ENCODE measurements at places on chromosomes 12 and 14. TPM values are rescaled to one million over a fixed set of nuclear protein-coding genes. Genes with fewer than 3 reads are reported as not detected.

- H3K27me3 ChIP-seq, result no peaks in the 10 kb centered on the region
- 0 out of 2 replicates have a peak, but pooled peaks cover 7% of the 10 kb centered on the region for H3K4me1 ChIP-seq
- DNase-seq, result no peak
- no peak overlapping the region for H3K4me3 ChIP-seq
These were observed 126.1 kb downstream of the PELI2 start for GRCh38 chr14:56244138-56244789.

GRCh38 chr14:68504861-68505260 is 288.0 kb downstream of the ZFP36L1 start:
- H3K4me3 ChIP-seq, result no peak overlapping the region
- no peaks in the 10 kb centered on the region for H3K27me3 ChIP-seq
- peaks cover 18% of the 10 kb centered on the region for H3K4me1 ChIP-seq
- no peaks in the 10 kb centered on the region for H3K36me3 ChIP-seq
- H3K27ac ChIP-seq, result no peak overlapping the region

DNA sequence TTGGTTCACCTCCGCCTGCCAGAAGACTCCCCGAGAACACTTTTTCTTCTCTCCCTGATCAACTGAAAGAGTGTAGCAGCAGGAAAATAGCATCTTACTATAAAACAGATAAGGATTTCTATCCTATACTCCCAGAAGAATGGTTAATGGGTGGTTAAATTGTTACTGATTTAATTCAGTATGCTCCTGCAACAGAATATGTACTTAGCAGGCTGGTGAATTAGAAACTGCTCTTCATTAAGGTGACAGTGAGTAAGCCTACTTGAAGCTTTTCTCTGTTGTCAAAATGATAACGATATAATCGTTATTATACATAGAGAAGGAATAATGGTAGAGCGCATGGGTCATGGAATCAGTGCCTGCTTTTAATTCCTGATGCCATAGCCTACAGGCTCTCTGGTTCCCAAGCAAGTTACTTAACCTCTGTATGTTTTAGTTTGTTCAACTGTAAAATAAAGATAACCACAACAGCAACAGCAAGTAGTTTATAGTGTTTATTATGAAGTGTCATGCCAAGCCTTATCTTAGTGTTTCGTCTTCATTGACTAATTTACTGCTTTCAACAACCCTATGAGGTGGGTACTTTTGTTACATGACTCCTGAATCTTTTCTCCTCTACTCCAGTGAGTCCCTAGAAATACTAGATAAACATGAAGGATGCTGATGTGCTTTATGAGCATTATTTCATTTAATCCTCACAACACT is 392.6 kb downstream of the CCDC91 start:
- no peaks in the 10 kb centered on the region for H3K36me3 ChIP-seq
- no peaks in the 10 kb centered on the region for H3K27me3 ChIP-seq
- H3K27ac ChIP-seq, result no peak overlapping the region
- no peak overlapping the region for H3K4me3 ChIP-seq
- no peak for DNase-seq
- H3K4me1 ChIP-seq, result no peaks in the 10 kb centered on the region

GRCh38 chr14:86626530-86626929 is 1096.6 kb downstream of the FLRT2 start:
- no peaks in the 10 kb centered on the region for H3K4me1 ChIP-seq
- no peak overlapping the region for H3K27ac ChIP-seq
- no peak overlapping the region for H3K4me3 ChIP-seq
- no peaks in the 10 kb centered on the region for H3K36me3 ChIP-seq
- H3K27me3 ChIP-seq, result no peaks in the 10 kb centered on the region

DNA sequence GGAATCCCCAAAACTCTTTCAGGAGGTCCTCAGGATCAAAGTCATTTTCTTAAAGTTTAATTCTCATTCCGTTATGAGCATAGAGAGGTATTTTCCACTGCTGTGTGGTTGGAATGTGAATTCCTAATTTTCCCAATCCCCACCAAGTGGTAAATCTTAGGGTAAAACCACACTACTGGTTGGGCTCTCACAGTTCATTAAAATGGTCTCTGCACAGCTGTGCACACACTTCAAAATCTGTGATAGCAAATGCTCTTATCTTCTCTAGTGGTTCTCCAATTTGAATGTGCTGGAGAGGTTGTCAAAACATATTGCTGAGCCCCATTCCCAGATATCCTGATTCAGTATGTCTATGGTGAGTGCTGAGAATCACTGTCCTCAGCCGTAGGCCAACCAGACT is 189.1 kb downstream of the BMP4 start:
- H3K4me3 ChIP-seq, result no peak overlapping the region
- no peak for DNase-seq
- no peaks in the 10 kb centered on the region for H3K36me3 ChIP-seq

- H3K27me3 ChIP-seq, result peaks cover 52% of the 10 kb centered on the region
- no peak for DNase-seq
- no peak overlapping the region for H3K4me3 ChIP-seq
- no peaks in the 10 kb centered on the region for H3K36me3 ChIP-seq
- no peak overlapping the region for H3K27ac ChIP-seq
These were observed 8.4 kb upstream of the ACVRL1 start for GRCh38 chr12:51898937-51899336.

DNA sequence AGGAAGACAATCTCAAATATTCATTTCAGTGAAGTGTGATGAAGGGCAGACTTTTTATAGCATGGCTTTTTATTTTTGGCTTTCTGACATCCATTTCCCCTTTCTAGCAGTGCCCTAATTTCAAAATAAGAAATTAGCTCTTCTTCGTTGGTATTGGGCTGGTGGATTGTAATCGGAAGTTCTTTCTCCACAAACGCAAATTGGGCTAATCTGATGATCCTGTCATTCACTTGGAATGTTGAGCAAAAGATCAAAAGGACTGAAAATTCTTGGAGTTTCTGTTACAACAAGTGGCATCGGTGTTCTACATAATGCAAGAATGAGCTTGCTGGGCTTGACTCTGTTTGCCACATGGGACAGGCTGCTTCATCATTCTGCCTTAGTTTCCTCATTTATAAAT is 1182.8 kb downstream of the FLRT2 start:
- no peaks in the 10 kb centered on the region for H3K4me1 ChIP-seq
- no peak for DNase-seq
- H3K4me3 ChIP-seq, result no peak overlapping the region
- H3K27me3 ChIP-seq, result no peaks in the 10 kb centered on the region
- H3K36me3 ChIP-seq, result no peaks in the 10 kb centered on the region
- no peak overlapping the region for H3K27ac ChIP-seq

- peaks cover 27% of the 10 kb centered on the region for H3K27me3 ChIP-seq
- no peak overlapping the region for H3K4me3 ChIP-seq
- no peak overlapping the region for H3K27ac ChIP-seq
- H3K4me1 ChIP-seq, result no peaks in the 10 kb centered on the region
- no peaks in the 10 kb centered on the region for H3K36me3 ChIP-seq
These were observed 499.6 kb downstream of the TMEM121 start for GRCh38 chr14:106026026-106026425.

C1QL4 gene
- total RNA-seq, result 0.18 TPM

TTC9 gene
- total RNA-seq, result 9.3 TPM

IFNG-AS1 gene
- total RNA-seq, result not detected

ADGRD1 gene
- total RNA-seq, result not detected

ATXN7L3B gene
- 31.6 TPM for total RNA-seq

SYNDIG1L gene
- 0.52 TPM for total RNA-seq
